Cerebellar cortex (tissue), 1 donor: ENCODE measurements at places on chromosomes 6 and 20.

DNA sequence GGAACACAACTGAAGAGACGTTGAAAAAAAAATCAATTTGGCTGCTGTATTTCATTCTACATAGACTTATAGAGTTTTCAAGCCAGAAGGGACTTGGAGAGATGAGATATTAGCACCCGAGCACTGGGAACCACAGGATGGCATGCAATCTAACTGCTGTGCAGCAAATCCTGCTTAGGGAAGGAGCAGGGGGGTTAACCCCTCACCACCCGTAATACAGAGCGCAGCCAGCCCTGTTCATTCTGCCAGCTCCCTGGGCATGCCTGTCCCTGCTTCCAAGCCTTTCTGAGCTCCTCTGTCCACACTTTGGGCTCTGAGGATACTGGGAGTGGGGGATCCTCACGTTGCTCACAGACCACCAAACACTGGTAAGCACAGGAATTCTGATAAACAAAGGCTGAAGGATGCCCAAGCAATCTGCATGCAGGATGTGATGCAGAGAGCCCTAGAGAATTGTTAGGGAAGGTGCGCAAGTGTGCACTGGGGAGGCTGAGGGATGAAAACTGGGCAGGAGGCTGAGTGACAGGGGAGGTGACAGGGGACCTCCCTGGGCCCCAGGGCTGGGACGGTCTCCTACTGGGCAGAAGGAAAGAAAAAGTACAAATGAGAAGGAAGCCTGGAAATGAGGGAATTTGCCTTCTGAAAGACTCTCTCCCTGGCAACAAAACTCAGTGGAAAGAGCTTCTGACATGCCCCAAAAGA lies 34.0 kb downstream of the CPNE5 start:
- no peak for DNase-seq

- DNase-seq = no peak
Measured at GRCh38 chr6:147043994-147044477, 160.2 kb upstream of the STXBP5 start.

- DNase-seq = no peak
Measured at GRCh38 chr6:35722121-35722761, 14.6 kb upstream of the ARMC12 start.

GRCh38 chr20:34098570-34098969 lies 13.5 kb downstream of the EIF2S2 start:
- DNase-seq = no peak
